Left lung (tissue), 14 donors: ENCODE measurements at places on chromosomes 4 and X.

DNA sequence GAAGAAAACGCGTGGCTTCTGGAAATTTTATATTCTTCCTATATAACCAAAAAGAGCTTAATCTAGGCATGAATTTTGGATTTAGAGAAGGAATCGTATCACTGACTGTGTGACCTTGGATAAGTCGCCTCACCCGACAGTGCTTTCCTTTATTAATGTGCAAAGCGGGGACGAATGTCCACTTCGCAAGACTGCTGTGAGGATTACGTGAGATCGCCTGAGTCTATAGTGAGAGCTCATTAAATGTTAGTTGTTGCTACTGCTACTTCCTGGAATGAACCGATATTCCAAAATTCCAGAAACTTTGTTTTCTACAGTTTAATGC, 448 bp upstream of the TBC1D8B start:
- no peak for DNase-seq

DNA sequence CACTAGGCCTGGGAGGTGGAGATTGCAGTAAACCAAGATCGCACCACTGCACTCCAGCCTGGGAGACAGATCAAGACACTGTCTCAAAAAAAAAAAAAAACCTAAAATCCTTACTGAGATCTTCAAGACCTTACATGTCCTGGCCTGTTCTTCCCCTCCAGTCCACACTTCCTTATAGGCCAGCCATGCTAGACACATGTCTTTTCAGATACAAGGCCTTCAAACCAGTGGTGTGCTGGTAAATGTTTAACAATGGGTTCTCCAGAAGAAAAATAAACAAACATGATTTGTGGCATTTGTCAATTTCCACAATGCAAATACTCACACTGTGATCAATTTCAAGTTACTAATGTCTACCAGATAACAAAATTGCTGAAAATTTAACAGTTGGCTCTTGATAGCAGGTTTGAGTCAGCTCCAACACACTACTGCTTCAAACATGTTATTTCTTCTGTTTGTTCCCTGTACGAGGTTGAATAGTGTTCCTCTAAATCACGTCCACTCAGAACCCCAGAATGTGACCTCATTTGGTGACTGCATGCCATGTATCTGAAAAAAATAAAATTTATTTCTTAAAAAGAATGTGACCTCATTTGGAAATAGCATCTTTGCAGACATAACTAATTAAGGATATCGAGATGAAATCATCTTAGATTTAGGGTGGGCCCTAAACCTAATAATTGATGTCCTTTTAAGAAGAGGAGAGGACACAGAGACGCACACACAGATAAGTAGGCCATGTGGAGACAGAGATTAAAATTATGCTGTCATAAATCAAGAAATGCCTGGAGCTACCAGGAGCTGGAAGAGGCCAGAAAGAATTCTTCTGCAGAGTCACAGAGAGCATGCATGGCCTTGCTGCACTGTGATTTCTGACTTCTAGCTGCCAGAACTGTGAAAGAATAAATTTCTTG, 144.4 kb downstream of the ZNF674 start:
- no peak for DNase-seq

GRCh38 chrX:39337451-39337850, 536.2 kb downstream of the MID1IP1 start:
- no peak for DNase-seq

DNA sequence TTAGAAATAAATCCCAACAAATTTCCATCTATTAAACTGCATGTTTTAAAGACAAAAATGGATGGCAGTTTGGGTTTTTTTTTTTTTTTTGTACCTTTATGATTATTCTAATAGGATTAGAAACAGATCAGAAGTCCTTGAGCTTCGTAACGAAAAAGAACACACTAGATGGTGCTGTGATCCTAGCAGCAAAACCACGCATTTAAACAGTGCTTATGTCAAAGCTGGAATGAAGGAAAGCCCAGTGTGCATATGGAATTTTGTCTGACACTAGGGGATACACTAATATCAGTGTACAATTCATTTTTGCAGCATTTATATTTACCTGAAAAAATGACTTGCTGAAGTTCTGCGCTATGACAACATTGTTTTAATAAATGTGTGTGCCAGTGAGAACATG, 229.1 kb downstream of the VEGFC start:
- peak; percentile 47 for DNase-seq

- DNase-seq = no peak
Observed at GRCh38 chr4:23166407-23166806, 473.7 kb downstream of the GBA3 start.
